Cardiac septum (tissue), 1 donor: ENCODE measurements at places on chromosomes 7 and 10.
A peak's percentile ranks its signal among the peaks of the same experiment; 100 is the strongest.

DNA sequence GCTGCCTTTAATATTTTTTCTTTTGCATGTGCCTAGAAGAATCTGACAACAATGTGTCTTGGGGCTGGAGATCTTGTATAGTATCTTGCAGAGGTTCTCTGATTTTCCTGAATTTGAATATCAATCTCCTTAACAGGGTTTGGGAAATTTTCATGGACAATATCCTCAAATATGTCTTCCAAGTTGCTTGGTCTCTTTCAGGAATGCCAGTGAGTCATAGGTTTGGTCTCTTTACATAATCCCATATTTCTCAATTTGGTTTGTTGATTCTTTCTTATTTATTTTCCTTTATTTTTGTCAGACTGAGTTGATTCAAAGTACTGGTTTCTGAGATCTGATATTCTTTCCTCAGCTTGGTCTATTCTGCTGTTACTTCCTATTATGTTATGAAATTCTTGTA is 208.7 kb upstream of the GLI3 start:
- no peak for DNase-seq

GRCh38 chr7:156751319-156751718 is 110.7 kb downstream of the RNF32 start:
- no peak for DNase-seq

DNA sequence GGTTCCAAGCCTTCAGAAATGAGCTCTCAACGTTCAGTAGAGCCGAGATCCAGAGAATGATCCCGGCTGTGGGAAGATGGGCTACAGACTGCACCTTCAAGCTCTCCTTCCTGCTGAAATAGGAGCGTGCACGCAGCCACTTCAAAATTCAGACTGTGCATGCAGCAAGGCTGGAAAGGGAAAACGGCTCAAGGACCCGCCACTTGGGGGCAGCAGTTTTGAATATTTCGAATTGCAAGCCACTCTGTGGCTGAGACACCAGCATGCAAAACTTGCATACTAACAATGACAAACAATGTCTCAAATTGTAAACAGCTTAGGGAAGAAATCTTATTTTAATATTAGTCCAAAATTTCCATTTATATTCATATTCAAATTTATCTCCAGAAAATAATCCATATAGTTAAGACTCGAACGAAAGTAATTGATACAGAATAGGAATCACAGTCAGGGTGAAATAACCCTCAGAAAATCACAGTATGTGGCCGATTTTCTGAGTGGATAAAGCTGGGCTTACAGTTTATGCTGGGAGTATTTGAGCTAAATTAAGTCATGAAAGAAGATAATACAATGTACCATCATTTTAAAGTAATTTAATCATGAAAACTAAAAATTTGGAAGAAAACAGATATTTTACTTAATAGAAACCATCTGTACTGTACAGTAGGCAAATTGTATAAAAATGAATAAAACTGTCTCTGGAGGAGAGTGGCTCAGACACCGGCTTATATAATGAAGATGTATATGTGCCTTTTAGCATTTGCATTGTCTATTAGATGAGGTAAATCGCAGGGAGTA is 137.9 kb upstream of the MKI67 start:
- DNase-seq: no peak

DNA sequence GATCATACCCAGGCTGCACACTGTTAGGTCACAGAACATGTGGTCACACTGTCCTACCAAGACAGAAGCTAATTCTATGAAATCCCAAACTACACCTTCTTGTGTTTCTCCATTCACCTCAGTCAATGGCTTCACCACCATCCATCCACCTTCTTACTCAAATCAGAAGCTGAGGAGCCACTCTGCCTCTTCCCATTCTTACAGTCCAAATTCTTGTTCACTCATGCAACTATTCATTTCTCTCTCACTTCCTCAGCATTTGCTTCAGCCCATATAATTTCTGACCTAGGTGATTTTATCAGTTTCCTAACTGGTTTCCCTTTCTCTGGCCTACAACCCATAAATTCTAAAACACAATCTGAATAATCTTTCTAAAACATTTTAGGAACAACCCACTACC is 229.2 kb downstream of the LRRN3 start:
- DNase-seq: no peak

GRCh38 chr10:99532687-99533495 is at the start of gene NKX2-3:
Gene NKX2-3, plus strand, starts transcription at chr10:99532942. Its CDS starts 190 bp downstream, at chr10:99533132.
- DNase-seq: peak; percentile 89

DNA sequence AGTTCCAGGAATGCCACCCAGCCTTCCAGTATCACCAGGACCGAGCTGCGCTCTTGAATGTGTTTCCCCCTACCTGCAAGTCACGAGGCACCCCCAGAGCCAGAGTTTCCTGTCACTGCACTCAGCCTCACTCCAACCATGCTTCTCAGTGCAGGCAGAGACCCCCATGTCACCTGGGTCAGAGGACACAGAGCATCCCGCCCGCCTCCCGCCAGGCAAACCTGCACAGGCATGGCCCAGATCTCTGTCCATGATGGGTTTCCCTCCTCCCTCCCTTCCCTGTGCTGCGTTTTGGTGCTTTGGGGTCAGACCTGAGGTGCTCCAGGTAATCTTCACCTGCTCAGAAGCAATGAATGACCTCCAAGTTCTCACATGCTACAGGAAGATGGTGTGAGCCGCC is 3.1 kb upstream of the RET start:
- DNase-seq: no peak

GRCh38 chr7:33399528-33400213 is 270.3 kb downstream of the BBS9 start:
- DNase-seq: no peak

GRCh38 chr10:103803941-103804340 is 51.4 kb downstream of the SH3PXD2A start:
- no peak for DNase-seq

DNA sequence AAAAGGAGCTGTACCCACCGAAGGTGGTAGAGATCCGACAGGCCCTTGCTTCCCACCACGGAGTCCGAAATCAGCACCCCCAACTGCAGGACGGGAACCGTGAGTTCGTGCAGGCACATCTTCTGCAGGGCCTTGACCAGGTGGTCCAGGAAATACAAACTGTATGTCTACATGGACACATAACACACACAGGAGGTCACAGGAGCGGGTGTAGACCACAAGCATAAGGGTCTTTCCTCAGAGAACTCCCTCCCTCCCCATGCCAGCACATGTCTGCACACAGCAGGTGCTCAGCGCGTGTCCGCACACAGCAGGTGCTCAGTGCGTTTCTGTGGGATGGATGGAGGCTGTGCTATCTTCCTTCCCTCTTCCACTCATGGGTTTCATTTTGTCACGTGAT is 69.7 kb downstream of the CFAP46 start:
- peak; percentile 51 for DNase-seq

DNA sequence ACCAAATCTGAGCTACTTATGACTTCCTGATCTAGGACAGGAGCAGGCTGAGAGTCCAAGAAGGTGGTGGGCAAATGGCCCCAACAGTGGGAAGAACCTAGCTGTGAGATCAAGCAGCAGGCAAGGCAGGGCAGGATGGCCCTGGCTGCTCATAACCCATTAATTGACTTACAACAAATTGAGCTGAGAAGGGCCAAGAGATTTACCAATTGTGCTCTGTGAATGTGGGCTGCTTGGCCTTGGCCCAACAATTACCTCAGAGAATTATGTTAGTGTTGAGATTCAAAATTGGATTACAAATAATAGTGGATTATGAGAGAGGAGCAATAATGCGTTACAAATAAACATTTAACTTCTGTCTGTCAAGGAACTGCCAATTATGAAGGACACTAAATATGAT is 956.5 kb downstream of the KCNMA1 start:
- DNase-seq: no peak

GRCh38 chr7:34734771-34735170 is 76.8 kb downstream of the NPSR1 start:
- DNase-seq: no peak

DNA sequence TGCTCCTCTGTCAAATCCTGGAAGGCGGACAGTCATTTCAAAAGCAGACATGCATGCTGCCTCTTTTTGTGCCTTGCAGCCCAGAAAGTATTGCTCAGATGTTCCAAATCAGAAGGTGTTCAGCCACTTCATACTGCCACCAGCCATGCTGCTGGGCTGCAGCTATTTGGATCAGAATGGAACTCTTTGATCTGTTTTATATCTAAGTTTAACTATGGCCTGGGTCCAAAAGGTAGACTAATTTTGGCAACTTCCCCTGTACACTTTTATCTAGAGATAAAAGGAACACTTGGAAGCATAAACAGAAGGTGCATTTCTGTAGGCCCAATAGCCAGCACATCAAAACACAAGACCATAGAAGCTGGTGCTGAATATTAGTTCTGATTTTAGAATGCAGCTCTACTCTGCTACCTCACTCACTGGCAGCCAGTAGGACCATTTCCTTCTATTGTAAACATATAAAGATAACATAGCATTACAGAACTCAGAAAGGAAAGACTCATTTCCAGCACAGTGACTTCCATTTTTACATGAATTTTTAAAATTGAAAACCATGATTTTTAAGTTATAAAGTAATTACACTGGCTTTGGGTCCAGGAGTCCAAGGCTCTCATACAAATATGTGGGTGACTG is 143.1 kb upstream of the CAV2 start:
- DNase-seq: no peak

GRCh38 chr7:77565917-77566316 is 28.8 kb downstream of the PTPN12 start:
- DNase-seq: no peak

DNA sequence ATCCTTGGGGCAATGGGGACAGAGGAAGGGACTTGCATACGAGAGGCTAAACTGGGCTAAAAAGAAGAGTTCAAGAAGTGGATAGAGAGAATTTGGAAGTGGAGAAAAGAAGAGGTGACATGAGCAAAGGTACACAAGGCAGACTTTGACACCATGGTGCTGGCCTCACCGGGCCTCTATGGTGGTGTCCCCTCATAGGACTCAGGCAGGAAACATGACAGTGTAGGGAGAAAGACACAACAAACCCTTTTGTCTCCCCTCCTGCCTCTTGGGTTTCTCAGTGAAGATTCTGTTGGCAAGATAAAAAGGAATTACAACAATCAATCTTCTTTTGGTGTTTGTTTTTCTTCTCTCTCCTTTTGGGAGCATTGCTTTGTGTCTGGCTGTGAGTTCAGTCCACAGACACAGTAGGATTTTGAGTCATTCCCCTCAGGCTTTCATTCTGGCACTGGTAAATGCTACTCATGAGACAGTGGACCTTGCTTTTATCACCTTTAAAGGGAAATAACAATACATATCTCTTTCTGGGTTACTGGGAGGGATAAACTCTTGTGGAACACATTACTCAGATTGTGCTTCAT is 827.7 kb downstream of the TNS3 start:
- no peak for DNase-seq

DNA sequence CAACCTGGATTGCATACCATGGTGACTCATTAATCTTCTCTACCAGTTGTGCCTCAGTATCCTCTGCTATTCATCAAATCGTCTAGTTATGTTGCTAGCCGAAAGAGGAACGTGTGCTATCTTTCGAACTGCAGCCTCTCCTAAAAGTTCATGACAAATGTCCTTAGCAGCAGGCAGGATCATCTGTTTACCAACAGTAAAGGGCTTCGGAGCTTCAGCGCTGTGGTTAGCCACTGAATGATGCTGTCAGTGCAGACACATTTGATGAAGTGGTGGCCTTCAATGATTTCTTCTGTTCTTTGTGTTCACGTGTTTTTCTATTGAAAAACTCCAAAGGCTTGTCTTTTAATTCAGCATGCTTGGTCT is 68.8 kb downstream of the CSTF2T start:
- no peak for DNase-seq

DNA sequence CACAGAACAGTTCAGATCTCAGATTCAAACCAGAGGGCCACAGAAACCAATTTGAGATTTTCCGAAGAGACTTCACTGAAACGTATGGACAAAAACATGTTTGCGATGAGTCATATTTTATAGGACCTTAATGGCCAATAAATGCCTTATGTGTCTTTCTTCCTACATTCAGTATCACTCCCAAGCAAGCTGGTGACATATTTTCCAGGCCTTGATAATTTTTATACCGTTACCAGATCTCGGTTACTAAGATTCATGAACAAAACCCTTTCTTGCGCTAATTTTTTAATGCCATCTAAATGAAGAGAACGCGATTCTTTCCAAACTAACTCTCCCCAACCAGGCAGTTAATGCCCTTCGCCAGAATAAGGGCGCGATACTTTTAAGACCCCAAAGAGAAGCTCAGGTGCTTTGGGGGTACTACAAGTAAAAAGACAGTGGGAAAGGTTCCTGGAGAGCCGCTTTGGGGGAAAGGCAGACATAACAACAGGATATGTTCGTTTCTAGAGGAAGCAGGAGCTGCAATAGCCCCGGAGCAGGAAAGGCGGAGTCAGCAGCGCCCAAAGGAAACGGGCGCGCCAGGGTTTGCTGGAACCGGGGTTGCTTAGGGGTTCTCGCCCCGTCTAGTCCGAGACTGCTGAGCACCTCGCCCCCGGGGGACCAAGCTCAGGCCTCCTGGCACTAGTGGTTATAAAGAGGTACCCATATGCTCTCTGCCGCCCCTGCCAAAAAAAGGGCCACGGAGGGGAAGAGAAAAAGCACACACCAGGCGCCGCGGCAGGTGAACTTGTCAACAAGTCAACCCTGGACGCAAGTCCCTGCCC is 884 bp downstream of the ICA1 start:
- DNase-seq: peak; percentile 88
